Breast epithelium (tissue), 4 donors: ENCODE measurements at places on chromosomes 12 and 14. TPM values are rescaled to one million over a fixed set of nuclear protein-coding genes. Genes with fewer than 3 reads are reported as not detected.
A peak's percentile ranks its signal among the peaks of the same experiment; 100 is the strongest.

ASPG gene
- 0.33 TPM for total RNA-seq

SRRM4 gene
- not detected for total RNA-seq

NGDN gene
- total RNA-seq, result 39.8 TPM

TBC1D30 gene
- total RNA-seq, result 11.9 TPM

RDH11 gene
- 42.3 TPM for total RNA-seq

NPFF gene
- not detected for total RNA-seq

OTOGL gene
- 0.16 TPM for total RNA-seq

CMKLR1 gene
- total RNA-seq, result 4.9 TPM

ANHX gene
- total RNA-seq, result not detected

NELL2 gene
- 10.1 TPM for total RNA-seq

LBHD2 gene
- not detected for total RNA-seq

AQP2 gene
- not detected for total RNA-seq

REP15 gene
- 1.8 TPM for total RNA-seq

IFNG-AS1 gene
- total RNA-seq, result 0.16 TPM

DNA sequence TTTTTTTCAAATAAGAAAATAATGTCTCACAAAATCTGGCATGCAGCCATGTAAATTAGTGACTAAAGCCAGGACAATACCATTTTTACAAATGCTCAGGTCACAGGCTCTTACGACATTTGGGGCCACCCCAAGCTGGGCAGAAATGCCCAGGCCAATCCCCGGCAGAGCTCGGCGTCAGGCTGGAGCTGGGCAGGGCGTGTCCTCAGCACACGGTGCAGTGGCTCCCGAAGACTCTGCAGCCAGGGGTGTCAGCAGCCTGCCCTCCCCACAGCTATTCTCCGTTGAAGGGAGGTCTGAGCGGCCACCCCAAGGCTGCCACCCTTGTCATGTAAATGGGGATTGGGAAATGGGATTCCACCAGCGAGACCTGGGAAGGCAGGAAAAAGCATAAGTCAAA, 158.6 kb downstream of the DICER1 start:
- no peak overlapping the region for H3K4me3 ChIP-seq
- DNase-seq, result no peak
- peaks cover 7% of the 10 kb centered on the region for H3K27me3 ChIP-seq
- no peak overlapping the region for H3K27ac ChIP-seq
- H3K4me1 ChIP-seq, result no peaks in the 10 kb centered on the region
- no peaks in the 10 kb centered on the region for H3K36me3 ChIP-seq

GRCh38 chr14:60736494-60736893, 1.9 kb downstream of the MNAT1 start:
- no peak for DNase-seq
- peaks cover 3% of the 10 kb centered on the region for H3K4me1 ChIP-seq
- no peak overlapping the region for H3K4me3 ChIP-seq
- H3K27me3 ChIP-seq, result no peaks in the 10 kb centered on the region

DNA sequence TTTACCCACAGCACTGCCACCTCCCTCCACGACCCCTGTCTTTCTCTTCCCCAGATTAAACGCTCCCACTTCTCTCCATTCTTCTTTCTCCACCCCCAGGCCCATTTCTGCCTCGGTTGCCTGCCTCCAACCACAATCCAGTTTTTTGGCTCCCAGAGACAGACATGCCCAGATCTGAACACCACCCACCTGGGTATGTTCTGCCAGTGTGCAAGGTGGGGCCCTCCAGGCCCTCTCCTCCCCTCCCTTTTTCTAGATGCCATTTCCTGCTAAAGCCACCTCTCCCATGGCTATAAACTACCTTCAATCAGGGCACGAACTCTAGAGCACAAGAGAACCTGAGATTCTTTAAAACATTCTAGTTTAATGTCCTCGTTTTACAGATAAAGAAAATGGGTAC, 63.3 kb downstream of the IRF2BPL start:
- H3K4me3 ChIP-seq, result no peak overlapping the region
- H3K27ac ChIP-seq, result peak overlapping the region; percentile 5
- H3K27me3 ChIP-seq, result no peaks in the 10 kb centered on the region
- H3K36me3 ChIP-seq, result no peaks in the 10 kb centered on the region

GRCh38 chr12:88985631-88986030, 366.7 kb downstream of the DUSP6 start:
- H3K27ac ChIP-seq, result no peak overlapping the region
- no peak for DNase-seq
- H3K4me3 ChIP-seq, result no peak overlapping the region
- H3K4me1 ChIP-seq, result no peaks in the 10 kb centered on the region

DNA sequence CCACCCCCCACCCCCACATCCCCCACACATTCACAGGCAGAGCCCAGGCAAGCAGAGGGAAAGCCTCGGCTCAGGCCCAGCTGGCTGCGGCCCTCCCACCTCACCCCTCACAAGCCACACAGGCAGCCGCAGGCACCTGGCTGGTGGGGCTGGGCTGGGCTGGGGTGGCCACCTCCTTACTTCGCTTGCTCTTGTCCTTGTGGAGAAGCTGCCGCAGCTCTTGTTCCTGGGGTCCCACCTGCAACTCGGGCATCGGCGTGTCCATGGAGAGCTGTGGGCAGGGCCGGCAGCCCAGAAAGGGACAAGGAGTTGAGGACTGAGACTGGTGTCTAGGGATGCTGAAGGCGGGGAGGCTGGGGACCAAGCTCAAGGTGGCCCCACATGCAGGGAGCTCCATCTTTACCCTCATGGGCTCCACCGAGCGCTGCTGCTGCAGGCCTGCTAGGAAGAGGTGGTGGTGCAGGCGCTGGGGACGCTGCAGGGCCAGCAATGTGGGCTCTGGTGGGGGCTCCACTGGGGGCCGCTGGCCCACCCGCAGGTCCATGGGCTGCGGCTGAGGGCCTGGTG, 21.2 kb downstream of the HDAC7 start:
- peak overlapping the region; percentile 82 for H3K27ac ChIP-seq
- no peak for DNase-seq
- H3K27me3 ChIP-seq, result no peaks in the 10 kb centered on the region

- H3K27ac ChIP-seq, result no peak overlapping the region
- DNase-seq, result no peak
- no peak overlapping the region for H3K4me3 ChIP-seq
- no peaks in the 10 kb centered on the region for H3K36me3 ChIP-seq
- no peaks in the 10 kb centered on the region for H3K4me1 ChIP-seq
These were observed 159.3 kb downstream of the PDE3A start for GRCh38 chr12:20527417-20528163.

GRCh38 chr12:98228683-98229539, 286.5 kb upstream of the TMPO start:
- DNase-seq, result no peak
- H3K36me3 ChIP-seq, result no peaks in the 10 kb centered on the region
- H3K27ac ChIP-seq, result no peak overlapping the region

DNA sequence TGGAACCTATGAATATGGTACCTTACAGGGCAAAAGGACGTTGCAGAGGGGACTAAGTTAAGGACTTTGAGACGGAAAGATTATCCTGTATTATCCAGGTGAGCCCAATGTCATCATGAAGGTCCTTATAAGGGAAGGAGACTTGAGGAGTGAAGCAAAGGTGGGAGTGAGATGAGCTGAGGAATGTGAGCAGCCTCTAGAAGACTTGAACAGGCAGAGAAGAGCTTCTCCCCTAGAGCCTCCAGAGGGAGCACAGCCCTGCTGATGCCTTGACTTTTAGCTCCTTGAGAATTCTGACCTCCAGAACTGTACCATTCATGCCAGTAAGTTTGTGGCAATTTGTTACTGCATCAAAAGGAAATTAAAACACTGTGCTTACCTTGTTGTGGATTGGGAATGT, 41.8 kb upstream of the DCD start:
- H3K27me3 ChIP-seq, result no peaks in the 10 kb centered on the region
- no peak overlapping the region for H3K4me3 ChIP-seq
- no peak overlapping the region for H3K27ac ChIP-seq
- H3K36me3 ChIP-seq, result no peaks in the 10 kb centered on the region

- DNase-seq, result peak; percentile 75
- H3K36me3 ChIP-seq, result no peaks in the 10 kb centered on the region
- peak overlapping the region; percentile 94 for H3K27ac ChIP-seq
- H3K4me1 ChIP-seq, result no peaks in the 10 kb centered on the region
- no peaks in the 10 kb centered on the region for H3K27me3 ChIP-seq
These were observed 1.5 kb downstream of the APOLD1 start for GRCh38 chr12:12786706-12787601.

- peak overlapping the region; percentile 99 for H3K27ac ChIP-seq
- H3K4me3 ChIP-seq, result peak overlapping the region; percentile 81
- no peaks in the 10 kb centered on the region for H3K27me3 ChIP-seq
- no peaks in the 10 kb centered on the region for H3K36me3 ChIP-seq
These were observed 516 bp upstream of the LGALS3 start for GRCh38 chr14:55128386-55129085.

DNA sequence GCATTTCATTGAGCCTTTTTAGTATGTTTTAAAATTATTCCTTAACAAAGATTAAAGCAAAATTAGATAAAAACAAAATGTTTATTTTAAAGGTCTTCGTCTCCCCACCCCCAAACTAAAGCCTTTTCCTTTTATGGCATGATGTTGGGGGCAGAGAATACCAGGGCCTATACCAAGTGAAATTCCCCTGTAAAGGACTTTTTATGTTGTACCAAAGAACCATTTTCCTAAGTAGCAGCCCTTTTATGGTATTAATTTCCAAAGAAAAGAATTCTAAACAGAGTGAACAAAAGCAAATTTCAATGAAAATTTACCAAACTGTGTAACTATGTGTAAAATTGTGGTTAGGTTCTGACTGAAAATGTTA, 71.9 kb upstream of the GNPNAT1 start:
- H3K27me3 ChIP-seq, result no peaks in the 10 kb centered on the region
- no peaks in the 10 kb centered on the region for H3K4me1 ChIP-seq
- H3K27ac ChIP-seq, result peak overlapping the region; percentile 68
- DNase-seq, result no peak
- H3K36me3 ChIP-seq, result no peaks in the 10 kb centered on the region
- no peak overlapping the region for H3K4me3 ChIP-seq

DNA sequence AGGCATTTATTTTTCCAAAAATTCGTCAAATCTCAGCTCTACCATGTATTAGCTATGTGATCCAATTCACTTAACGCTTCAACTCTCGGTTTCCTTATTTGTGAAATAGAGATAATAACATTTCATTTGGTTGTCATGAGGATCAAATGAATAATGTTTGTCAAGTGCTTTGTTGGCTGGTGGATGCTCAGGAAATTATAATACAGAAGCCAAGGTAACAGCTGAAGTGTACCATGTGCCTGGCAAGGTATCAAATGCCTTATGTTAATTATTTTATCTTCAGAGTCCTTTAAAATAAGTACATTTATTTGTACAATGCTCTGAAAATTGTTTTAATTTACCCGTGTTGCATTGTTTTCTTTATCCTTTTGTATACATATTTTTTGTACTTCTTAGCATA, 6.1 kb upstream of the PRKCH start:
- no peaks in the 10 kb centered on the region for H3K27me3 ChIP-seq
- H3K4me3 ChIP-seq, result no peak overlapping the region
- no peaks in the 10 kb centered on the region for H3K36me3 ChIP-seq
- DNase-seq, result no peak
- H3K4me1 ChIP-seq, result no peaks in the 10 kb centered on the region

GRCh38 chr12:104180374-104180773, 35.2 kb upstream of the TXNRD1 start:
- H3K36me3 ChIP-seq, result no peaks in the 10 kb centered on the region
- DNase-seq, result peak; percentile 61
- peaks cover 25% of the 10 kb centered on the region for H3K4me1 ChIP-seq
- no peaks in the 10 kb centered on the region for H3K27me3 ChIP-seq
- no peak overlapping the region for H3K4me3 ChIP-seq

DNA sequence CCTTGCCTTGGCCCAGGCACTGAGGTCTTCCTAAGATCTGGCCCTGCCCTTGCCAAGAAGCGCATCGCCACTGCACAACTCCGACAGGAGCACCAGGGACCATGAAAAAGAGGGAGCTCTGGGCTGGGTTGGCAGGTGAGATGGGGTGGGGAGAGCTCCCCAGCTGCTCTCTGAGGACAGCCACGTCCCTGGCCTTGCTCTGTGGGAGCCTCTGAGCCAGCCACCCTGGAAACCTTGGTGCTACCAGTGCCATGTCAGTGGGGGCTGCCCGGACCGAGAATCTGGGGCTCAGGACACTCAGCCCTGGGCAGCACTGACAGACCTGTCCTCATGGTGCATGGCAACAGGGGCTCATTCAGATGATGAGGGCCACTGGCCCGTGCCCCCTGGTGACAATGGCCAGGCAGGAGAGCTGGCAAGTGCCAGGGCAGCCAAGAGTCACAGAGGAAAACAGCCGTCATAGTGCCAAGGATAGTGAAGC, 134.8 kb downstream of the ZFP36L1 start:
- peak; percentile 10 for DNase-seq
- H3K4me1 ChIP-seq, result peaks cover 25% of the 10 kb centered on the region
- no peaks in the 10 kb centered on the region for H3K36me3 ChIP-seq
- H3K4me3 ChIP-seq, result no peak overlapping the region
- peak overlapping the region; percentile 79 for H3K27ac ChIP-seq

DNA sequence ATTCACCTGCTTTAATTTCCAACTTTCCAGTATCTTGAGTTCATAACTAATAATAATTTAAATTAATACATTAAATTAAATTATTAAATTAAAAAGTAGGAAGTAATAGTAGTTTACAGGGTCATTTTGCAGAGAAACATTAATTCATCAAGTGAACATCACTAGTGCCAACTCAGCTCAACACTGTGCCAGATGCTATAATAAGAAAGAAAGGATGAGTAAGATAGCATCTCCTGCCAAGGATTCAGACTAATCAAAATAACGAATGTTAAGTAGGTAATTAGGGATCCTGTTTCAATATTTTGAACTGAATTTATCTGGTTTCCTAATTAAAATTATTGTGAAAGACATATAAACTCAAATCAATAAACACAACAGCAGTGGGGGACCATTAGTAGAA, 596.7 kb downstream of the SLC6A15 start:
- no peak overlapping the region for H3K4me3 ChIP-seq
- H3K27ac ChIP-seq, result no peak overlapping the region

DNA sequence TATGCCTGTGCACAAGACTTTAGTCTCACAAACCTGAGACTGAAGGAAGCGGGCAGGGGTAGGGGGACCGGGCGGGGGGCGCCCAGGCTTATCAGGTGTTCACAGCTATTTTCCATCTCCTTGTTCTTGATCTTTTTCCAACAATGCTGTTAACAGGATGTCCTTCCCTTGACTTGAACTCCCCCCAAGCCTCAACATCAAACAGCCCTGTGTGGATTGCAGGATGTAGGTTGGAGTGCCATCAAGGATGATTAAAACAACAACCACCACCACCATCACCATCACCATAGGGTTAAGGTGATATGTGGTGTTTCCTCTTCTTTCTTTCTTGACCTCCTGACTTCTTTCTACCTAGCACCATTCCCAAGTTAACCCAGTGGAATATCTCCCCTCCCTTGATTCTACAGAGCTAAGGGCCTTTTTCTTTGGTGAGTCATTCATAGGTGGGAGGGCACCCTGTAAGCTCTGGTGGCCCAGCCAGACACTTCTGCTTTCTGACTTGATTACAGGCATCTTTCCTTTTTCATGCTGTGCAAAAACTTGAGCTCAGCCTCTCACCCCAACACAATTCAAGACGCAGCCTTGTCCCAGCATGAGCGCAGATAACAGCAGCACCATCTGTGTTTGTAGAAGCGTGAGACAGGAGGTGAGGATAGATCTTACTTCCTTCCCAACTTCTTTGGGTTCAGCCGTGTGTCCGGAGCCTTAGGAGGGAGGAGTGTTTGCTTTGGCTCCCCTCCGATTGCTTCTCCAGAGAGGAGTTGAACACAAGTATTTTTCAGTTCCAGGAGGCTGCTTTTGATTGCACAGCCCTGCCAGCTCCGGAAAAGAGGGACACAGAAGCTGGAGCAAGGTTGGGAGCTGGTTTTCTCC, 26.8 kb downstream of the FLVCR2 start:
- no peaks in the 10 kb centered on the region for H3K4me1 ChIP-seq
- H3K27me3 ChIP-seq, result no peaks in the 10 kb centered on the region
- H3K27ac ChIP-seq, result peak overlapping the region; percentile 30
- no peak for DNase-seq
- H3K4me3 ChIP-seq, result no peak overlapping the region
